Cerebellum (tissue), 4 donors: ENCODE measurements at places on chromosomes 1 and 21. TPM values are rescaled to one million over a fixed set of nuclear protein-coding genes. Genes with fewer than 3 reads are reported as not detected.
A peak's percentile ranks its signal among the peaks of the same experiment; 100 is the strongest.

GRCh38 chr1:52551507-52552235 is 1.2 kb downstream of the TUT4 start:
- no peak for DNase-seq

DNA sequence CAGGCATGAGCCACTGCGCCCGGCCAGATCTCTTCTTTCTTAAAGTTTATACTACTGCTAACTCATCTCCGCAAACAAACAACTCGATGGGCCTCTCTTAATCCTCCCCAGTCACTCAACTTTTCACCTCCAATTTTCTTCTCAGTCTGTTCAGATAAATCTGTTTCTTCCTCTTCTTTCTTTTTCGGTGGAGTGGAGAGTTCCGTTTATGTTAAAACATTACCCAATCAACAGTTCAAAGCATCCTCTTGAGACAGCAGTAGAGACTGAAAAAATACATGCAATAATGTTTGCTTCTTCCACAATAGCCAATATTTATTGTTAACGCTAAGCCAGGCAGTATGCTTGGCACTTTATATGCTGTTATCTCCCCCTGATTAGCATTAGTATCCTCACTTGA is 1.4 kb upstream of the ANKRD13C start:
- DNase-seq, result no peak

- peak; percentile 65 for DNase-seq
Observed at GRCh38 chr1:32500387-32501209, 35.7 kb downstream of the ZBTB8B start.

GRCh38 chr21:37509802-37510393 is 143.3 kb downstream of the DYRK1A start:
- no peak for DNase-seq

- no peak for DNase-seq
Observed at GRCh38 chr1:204295671-204296070, 64.1 kb downstream of the PLEKHA6 start.

DNA sequence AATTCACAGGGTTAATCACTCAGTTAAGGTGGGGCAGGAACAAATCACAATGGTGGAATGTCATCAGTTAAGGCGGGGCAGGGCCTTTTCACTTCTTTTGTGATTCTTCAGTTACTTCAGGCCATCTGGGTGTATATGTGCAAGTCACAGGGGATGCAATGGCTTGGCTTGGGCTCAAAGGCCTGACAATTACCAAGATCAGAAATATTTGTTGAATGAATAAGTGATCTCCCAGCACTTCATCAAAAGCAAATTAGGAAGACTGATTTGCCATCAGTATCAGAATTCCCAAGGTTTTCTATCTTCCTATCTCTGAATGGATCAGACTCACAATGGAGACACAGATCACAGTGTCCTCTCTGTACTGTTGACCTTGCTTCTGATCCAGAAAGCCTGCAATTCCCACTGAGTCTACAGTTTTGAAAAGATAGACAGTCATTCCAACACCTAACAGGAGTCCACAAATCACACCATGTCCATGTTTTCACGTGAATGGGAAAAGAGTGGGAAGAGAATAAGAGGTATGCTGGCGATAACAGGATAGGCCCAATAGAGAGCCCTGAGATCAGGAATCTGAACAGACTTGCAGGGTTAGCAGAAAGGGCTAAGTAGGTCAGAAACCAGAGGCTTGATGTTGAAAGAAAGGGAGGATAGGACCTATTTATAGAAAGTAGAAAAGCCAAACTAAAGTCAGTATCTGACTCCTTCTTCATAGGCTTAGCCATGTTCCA is 75.3 kb downstream of the KCNK1 start:
- DNase-seq, result no peak

DNA sequence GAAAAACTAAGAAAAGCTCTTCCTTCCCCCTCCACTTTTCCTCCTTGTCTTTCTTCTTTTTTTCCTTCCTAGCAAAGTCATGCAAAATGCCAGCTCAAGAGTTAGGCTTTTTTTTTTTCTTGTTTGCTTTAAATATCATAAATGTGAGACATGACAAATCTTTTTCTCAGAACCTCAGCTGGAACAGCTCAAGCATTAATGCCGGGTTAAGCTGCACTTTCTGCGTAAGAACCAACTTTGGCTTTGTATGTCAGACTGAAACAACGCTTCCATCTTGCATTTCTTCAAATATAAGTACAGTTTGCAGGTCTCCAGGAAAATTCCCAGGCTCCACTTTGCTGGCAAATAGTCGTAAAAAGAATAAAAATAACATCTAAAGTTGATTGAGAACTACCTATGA is 20.7 kb upstream of the LMO4 start:
- no peak for DNase-seq

- no peak for DNase-seq
Observed at GRCh38 chr21:44583800-44584147, 3.4 kb upstream of the KRTAP10-5 start.

DNA sequence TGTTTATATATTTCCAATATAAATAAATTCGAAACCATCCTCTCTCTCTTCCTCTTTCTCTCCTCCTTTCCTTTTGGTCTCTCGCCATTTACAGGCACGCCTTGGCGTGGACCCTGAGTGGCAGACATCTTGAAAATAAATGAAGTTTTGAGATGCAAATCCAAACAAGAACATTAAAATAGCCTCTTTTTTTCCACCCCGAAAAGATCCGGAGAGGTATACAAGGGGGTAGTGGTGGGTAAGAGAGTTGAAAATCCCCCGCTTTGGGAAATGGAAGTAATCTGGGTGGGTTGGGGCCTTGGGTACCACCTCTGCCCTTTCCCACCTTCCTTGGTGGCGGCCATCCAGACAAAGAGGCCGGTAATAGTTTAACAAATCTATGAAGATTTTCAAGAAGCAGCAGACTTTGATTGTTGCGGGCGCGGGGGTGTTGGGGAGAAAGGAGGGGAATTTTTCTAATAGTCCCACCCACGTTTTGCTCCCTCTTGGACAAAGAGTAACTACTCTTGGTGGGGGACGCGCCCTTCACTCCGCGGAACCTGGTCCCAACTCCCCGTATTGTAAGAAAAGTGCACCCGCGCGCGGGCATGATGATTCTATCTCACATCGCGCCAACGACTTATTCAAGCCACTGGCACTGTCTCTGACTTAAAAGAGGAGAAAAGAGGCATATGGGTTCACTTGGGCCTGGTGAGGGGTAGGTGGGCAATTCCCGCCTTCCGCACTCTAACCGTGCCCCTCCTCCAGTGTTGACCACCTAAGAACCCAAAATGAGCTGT is 4.0 kb upstream of the FOXD3 start:
- DNase-seq, result no peak

GRCh38 chr21:18449605-18450550 is 46.3 kb upstream of the TMPRSS15 start:
- no peak for DNase-seq

DNA sequence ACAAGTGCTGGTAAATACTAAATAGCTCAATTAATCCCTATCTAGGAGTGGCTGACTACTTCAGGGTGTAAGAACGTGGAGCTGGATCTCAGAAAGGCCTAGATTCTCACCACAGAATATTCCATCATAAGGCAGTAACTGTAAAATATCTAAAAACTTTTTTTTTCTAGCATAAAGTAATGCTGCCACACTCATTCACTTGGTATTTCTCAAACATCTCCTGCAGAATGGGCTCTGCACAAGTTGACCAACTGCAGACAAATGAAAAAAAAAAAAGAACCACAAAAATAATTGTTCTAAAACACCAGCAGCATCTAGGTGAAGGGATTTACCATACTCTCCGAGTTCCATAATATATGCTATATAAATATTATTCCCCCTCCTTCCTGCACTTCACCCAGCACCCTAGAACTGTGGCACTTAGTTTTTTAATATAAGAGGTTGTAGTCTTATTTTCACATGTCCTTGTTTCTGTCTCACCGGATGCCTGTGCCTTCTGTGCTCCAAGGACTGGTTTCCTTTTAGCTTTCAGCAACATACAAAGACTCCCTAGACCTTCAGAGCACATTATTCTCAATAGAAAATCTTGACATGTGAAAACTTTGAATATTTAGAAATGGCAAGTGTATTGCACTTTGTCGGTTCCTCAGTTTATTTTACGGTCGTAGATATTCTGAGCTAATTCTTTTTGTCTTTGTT is 8.9 kb downstream of the VSIG8 start:
- no peak for DNase-seq

GRCh38 chr1:99018313-99018712 is 13.7 kb upstream of the PLPPR5 start:
- no peak for DNase-seq

- DNase-seq, result no peak
Observed at GRCh38 chr1:160672789-160673695, 26.2 kb upstream of the SLAMF1 start.

DNA sequence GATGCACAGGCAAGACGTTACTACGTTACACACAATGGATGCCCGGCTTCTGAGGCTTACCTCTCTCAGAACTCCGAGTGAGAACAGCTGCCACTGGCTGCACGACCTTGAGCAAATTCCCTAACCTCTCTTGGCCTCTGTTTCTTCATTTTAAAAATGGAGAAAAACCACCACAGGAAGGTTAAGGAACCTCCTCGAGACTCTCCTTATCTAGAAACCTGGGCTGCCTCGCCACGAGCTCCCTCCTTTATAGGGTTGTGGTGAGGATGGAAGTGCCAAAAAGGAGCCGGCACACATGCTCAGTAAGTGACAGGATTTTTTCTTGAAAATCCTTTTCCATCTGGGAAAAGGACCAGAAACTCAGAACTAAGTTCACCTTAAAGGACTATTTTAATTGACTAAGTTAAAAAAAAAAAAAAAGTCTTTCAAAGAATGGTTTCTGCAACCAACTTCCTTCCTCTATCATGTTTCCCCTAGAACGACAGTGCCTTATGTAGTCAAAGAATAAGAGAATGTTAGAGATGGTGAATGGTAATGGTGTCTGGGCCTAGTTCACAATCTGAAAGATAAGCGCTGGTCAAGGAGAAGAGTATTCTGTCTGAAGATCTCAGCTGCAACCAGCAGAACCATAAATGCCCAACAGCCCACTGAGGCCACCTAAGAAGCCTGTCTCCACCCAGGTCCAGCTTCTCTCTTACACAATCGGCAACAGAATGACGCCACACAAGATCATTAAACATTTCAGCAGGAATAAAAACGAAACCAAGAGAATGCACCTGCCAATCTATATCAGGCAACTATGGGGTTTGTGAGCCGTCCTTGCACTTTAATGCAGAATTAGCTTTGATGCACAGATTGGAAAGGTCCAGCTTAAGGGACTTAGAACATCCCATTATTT is 64.9 kb downstream of the SLC45A1 start:
- no peak for DNase-seq

DNA sequence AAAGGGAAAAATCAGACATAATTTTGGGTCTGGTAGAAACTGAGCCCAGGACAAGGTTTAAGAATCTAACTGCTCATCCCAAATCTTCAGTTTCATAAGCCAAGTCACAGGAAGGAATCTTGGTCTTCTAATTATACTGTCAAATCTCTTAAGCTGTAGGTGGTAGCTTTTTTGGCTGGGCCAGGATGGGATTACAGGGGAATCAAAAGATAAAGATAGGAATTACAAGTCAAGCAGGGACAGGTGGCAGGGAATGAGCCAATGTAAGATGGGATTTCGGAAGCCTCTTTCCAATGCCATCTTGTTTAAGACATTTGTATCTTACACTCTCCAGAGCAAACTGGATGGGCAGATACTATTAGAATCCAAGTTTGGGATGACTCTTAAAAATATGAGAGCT is 383.5 kb downstream of the KCNH1 start:
- no peak for DNase-seq

GRCh38 chr1:195475568-195475967 is 1132.7 kb downstream of the KCNT2 start:
- DNase-seq, result no peak

GRCh38 chr21:45876381-45877170 is 105.0 kb upstream of the COL6A1 start:
- no peak for DNase-seq

DNA sequence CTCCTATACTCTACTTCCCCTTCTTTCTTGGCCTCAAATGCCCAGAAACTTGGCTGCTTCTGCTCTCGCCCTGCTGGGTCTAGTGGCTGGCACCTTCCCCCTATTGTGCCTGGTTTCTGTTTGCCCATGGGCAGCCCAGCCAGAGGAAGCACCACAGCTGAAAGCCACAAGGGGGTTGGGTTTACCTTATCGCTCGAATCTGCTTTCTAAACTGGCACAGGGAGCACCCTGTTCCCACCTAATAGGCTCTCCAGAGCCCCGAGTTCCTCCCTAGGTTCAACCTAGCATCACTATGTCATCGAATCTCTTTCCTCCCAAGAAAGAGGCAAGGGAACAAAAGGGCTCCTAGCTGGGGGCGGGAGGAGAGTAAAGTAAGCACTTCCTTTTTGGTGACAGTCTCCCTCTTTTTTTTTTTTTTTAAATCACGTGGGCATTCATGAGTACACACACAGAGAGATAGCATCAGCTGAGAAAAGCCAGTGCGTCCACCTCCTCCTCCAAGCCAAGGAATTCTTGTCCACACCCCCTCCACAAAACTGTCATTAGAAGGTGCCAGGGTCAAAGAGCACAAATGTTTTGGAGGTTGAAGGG is 72.8 kb downstream of the PLEKHA6 start:
- DNase-seq, result no peak

DNA sequence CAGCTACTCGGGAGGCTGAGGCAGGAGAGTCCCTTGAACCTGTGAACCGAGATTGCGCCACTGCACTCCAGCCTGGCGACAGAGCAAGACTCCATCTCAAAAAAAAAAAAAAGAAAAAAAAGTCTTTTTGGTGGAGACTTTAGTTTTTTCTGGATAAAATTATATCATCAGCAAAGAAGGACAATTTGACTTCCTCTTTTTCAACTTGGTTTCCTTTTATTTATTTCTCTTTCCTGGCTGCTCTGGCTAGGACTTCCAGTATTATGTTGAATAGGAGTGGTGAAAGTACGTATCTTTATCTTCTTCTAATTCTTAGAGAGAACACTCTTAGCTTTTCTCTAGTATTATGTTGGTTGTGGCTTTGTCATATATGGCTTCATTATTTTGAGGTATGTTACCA is 130.8 kb downstream of the PCBP3 start:
- no peak for DNase-seq

DNA sequence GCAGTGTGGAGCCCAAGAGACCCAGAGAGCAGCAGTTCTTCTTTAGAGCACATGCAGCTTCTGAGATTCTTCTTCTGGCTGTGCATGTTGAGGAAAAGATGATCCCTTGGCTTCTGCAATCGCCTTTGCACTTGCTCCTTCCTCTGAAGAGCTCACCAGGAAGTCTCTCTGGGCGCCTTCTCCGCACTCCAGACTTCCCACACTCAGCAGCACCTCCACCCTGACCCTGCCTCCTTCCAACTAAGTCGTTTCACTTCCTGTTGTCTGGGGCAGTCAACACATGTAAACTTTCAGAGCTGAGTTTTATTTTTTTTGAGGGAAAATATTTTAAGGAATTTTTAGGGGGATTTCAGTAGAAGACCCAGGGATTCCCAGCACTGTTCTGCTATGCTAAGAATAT is 73.4 kb upstream of the F3 start:
- no peak for DNase-seq

Gene BSND
- total RNA-seq, result 0.09 TPM

Gene WLS
- total RNA-seq, result 52.9 TPM

Gene LGR6
- 2.9 TPM for total RNA-seq

Gene AK5
- total RNA-seq, result 29.9 TPM

Gene SLFNL1
- total RNA-seq, result 3.4 TPM

Gene HMGCS2
- total RNA-seq, result 0.64 TPM

Gene LRRC38
- 2.4 TPM for total RNA-seq
